ENCODE measurements at places on chromosomes 16 and 17. TPM values are rescaled to one million over a fixed set of nuclear protein-coding genes. Genes with fewer than 3 reads are reported as not detected.

Gene SYCE1L
- 3.0 TPM for total RNA-seq

Gene SHBG
- not detected for total RNA-seq

DNA sequence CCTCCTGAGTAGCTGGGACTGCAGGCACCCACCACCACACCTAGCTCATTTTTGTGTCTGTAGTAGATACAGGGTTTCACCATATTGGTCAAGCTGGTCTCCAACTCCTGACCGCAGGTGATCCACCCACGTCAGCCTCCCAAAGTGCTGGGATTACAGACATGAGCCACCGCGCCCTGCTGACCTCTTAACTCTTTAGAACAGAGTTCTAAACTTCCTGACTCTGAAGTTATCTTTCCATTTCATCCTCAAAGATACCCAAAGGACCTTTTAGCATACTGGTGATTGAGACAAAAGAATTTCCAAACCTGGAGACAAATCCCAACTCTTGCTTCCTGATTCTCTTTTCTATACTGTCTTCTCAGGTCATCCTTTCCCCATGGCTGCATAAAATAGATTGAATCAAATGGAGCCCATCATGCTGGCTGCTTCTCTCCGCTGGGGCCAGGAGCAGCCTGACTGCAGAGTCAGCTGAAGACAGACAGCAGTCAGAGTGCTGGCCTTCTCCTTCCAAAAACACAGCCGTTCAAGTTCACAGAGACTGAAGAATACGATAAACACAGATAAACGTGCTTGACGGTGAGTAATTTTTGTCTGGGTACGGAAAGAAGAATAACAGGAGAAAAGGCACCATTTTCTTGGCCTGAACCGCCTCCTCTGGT is 76.5 kb upstream of the ATF7IP2 start:
- H3K36me3 ChIP-seq, result no peaks in the 10 kb centered on the region
- no peaks in the 10 kb centered on the region for H3K27me3 ChIP-seq
- H3K4me1 ChIP-seq, result no peaks in the 10 kb centered on the region
- H3K4me3 ChIP-seq, result no peak overlapping the region
- no peak overlapping the region for H3K27ac ChIP-seq

GRCh38 chr17:71764505-71764904 is 356.3 kb upstream of the SOX9 start:
- H3K27me3 ChIP-seq, result no peaks in the 10 kb centered on the region
- peak; percentile 5 for DNase-seq
- H3K4me3 ChIP-seq, result no peak overlapping the region
- no peaks in the 10 kb centered on the region for H3K36me3 ChIP-seq

GRCh38 chr17:31422443-31422842 is 31.0 kb downstream of the RAB11FIP4 start:
- no peak for DNase-seq
- H3K36me3 ChIP-seq, result no peaks in the 10 kb centered on the region
- H3K27ac ChIP-seq, result no peak overlapping the region
- no peak overlapping the region for H3K4me3 ChIP-seq
